ENCODE measurements at places on chromosomes 1 and 21. TPM values are rescaled to one million over a fixed set of nuclear protein-coding genes. Genes with fewer than 3 reads are reported as not detected.

GRCh38 chr1:114274621-114275317 is 121.1 kb upstream of the SYT6 start:
- DNase-seq: no peak

GRCh38 chr1:31930836-31931592 is 7.2 kb downstream of the PTP4A2 start:
- DNase-seq: no peak

DNA sequence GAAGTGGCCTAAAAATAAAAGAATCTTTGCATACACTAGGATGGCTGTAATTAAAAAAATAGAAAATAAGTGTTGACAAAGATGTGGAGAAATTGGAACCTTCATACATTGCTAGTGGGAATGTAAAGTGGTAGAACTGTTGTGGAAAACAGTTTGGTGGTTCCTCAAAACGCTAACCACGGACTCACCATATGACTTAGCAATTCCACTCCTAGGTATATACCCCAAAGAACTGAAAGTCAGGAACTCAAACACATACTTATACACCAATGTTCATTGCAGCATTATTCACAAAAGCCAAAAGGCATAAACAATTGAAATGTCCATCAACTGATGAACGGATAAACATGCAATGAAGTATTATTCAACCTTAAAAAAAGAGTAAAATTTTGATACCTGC is 10.8 kb upstream of the HMGCL start:
- DNase-seq: no peak

DNA sequence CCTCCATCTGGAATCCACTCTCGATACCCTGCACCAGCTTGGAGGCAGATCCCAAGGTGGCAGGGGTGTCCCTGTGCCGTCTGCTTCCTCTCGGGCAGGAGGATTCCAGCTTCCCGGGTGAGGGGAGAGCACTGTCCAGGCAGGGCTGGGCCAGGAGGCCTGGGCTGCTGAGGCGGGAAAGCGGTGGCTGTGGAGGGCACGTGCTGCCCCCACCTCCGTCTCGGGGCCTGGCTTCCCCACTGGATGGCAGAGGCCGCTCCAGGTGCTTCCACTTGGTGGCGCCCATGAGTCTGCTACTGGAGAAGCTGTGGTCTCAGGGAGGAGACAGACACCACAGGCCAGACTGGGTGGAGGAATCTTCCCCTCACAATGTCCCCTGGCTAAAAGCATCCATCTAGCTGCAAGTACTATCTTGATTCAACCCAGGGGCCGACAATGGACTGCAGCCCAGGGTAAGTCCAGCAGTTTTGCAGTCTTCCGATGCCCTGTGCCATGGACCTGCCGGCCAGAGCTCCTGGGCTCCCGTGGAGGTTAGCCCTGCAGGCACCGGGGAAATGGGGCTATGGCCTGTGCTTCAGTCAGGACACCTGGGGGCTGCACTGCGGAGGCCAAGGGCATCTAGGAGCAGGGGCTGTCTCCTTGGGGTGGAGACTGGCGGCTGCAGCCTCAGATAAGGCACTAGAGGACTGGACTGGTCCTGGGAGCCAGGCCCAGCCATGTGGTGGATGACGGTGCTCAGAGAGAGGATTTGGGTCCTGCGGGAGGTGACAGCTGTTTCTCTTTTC is 41.3 kb upstream of the EIF4G3 start:
- no peak for DNase-seq

DNA sequence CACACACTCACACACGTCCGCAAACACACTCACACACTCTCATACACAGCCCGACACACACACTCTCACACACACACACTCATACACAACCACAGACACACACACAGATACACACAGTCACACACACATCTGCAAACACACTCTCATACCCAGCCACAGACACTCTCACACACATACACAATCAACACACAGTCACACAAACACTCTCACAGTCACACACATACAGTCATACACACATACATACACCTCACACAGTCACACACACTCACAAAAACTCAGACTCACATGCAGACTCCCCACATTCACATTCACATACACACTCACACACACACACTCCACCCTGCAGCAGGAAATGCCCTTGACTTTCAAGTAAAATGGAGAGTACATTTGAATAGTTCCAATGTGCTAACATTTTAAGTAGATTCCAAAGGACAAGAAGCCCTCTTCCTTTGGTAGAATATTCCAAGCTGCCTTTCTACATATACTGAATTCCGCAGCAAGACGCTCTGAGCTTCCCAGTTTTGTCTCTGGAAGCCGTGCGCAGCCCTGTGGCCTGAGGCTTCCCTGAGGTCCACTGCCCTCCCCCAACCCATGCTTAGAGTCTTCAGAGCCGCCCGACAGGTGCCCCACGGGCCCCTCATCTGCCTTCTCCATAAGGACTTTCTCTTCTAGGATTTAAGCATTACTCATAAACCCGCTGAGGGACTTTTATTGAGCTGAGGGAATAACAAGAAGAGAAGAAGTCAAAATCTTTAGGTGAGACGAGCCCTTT is 9.7 kb downstream of the BATF3 start:
- no peak for DNase-seq

- DNase-seq: no peak
These were observed 6.2 kb upstream of the BTG2 start for GRCh38 chr1:203299169-203299568.

DNA sequence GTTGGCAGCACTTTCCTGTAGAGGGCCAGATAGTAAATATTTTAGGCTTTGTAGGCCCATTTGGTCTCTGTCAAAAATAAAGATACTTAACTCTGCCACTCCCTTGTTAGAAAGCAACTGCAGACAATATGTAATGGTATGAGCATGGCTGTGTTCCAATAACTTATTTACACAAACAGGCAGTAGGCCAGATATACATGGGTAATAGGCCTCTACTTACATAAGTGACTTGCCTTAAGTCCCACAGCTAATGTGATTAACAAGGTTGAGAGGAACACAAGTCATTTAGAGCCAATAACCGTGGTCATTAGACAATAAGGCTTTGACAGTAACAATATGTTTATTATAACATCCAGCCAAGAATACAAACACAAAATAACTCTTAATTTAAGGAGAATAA is 17.4 kb downstream of the CCT8 start:
- no peak for DNase-seq

Gene AADACL4
- not detected for polyA plus RNA-seq

Gene ADAMTS5
- polyA plus RNA-seq: not detected

Measured in GM12878 (cell line).